Activated naive CD8-positive, alpha-beta T cell treated with anti-CD3 and anti-CD28 coated beads for 36 hours (primary cell): ENCODE measurements at places on chromosomes 5 and 9.

GRCh38 chr5:34011536-34011935, 3.7 kb upstream of the AMACR start:
- no peak for DNase-seq

DNA sequence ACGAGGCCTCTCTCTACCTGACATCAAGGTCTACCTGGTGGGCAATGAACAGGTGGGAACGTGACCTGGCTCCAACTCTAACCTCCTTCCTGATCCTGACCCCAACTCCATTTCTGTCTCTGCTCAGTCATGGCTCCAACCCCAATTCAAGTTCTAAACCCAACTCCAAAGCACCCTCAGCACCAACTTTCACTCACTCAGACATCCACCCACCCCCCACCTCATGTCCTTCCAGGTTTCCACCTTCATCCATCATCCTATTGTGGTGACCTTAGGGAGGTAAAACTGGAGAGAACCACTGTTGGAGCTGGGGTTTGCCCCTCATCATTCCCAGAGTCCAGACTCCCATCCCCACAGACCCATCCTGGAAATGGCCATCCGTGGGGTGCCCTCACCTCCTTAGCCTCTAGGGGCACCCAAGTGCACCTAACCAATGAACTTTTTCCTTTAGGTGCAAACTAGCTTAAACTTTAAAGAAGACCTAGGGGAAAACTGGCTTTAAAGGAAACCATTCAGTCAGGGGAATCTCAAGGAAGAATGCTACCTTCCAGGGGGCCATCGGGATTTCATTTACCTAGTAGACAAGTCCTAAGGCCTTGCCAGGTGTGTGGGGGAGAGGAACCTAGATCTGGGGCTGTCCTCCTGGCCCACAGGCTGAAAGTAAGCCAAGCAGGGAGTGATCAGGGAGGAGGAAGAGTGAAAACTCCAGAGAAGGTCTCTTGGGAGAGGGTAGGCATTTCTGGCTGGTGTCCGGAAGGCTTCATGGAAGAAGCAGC, 11.3 kb downstream of the RGS14 start:
- DNase-seq = no peak

DNA sequence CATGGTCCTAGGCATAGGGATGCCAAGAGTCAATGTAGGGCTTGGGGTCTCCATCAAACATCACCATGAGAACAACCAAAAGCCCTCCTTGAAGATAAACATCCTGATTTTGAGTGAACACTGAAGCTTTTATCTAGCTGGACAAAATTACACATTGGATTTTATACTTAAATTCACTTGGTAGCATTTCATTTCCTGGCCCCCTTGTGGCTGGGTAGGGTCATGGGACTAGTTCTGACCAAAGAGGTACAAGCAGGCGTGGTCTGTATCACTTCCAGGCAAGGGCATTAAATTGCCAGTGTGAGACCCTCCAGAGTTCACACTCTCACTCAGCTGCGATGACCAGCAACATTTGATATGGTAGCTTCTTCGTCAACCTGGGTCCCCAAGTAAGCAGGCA, 320.3 kb downstream of the ACTL7B start:
- DNase-seq = no peak

DNA sequence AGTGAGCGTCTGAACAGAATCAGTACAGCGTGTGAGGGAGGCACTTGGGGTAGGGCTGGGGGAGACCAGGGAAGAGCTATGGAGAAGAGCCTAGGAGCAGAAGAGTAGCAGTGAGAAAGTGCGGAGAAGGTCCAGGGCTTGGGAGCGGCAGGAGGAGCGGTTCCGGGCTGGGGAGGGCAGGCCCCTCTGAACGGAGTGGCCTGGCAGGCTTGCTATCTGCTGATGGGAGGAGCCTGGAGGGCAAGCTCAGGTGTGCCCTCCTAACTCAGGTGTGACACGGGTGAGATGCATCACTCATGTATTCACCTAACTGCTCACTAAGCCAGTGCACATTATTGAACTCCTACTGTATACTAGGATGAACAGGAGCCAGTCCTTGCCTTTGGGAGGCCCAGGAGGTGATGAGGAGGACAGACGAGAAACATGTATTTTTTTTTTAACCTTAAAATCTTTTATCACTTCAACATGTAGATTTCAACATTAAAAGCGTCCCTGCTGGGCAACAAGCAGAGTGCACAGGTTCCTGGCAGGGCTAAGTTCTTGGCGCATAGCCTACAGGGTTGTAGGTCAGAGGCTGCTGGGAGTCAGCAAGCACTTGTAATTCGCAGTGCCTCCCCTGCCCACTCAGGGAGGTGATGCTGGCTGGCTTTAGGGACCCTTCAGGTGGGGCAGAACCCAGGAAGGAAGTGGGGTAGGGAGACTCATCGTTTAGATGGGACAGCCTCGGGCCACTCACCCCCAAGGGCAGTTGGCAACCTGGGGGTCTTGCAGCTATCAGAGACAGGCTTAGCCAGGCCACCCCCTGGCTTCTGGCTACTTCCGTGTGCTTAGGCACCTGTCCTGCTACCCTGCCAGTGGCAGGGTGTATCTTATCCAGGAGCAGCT, 55.5 kb downstream of the TMOD1 start:
- no peak for DNase-seq

DNA sequence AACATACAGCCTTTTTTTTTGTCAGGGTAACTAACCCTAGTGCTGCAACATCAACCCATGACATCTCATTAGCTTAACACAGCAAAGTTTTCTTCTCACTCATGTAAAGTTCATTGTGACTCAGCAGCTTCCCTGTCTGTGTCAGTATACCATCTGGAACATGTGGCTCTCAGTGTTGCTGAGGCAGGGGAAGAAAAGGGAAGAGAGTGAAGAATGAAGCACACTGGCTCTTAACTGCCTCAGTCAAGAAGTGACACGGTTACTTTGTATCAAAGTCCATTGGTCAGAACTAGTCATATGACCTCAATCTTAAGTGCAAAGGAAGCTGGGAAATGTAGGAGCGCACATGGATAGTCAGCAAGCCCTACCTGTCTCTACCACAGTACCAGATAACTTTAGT, 185.0 kb upstream of the ELL2 start:
- DNase-seq = no peak

GRCh38 chr5:37112383-37112991, 136.7 kb downstream of the CPLANE1 start:
- no peak for DNase-seq
